ENCODE measurements at places on chromosomes 16 and 17.

DNA sequence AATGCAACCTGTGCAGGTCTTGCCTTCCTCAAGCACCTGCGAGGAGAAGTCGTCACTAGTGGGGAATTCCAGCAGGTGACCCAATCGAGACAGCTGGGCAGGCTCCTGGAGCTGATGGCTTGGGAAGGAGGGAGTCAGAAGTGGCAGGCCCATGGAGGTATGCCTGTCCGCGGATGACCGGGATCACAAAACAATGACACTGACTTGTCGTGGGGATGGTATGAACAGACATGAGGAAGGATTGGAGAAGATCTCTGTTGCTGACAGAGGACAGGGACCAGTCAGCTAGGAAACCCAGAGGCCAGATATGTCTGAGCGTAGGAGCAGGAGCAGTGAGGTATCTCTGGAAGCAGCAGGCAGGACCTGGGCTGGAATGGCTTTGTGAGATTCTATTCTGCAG lies 233.3 kb downstream of the SOX9 start:
- no peak for DNase-seq

- DNase-seq: no peak
These were observed 36.7 kb upstream of the ULK2 start for GRCh38 chr17:19904412-19904811.

- DNase-seq: no peak
These were observed 162.5 kb downstream of the ZNF423 start for GRCh38 chr16:49693445-49693844.

- DNase-seq: no peak
These were observed 9.7 kb upstream of the TIMP2 start for GRCh38 chr17:78934681-78935418.

DNA sequence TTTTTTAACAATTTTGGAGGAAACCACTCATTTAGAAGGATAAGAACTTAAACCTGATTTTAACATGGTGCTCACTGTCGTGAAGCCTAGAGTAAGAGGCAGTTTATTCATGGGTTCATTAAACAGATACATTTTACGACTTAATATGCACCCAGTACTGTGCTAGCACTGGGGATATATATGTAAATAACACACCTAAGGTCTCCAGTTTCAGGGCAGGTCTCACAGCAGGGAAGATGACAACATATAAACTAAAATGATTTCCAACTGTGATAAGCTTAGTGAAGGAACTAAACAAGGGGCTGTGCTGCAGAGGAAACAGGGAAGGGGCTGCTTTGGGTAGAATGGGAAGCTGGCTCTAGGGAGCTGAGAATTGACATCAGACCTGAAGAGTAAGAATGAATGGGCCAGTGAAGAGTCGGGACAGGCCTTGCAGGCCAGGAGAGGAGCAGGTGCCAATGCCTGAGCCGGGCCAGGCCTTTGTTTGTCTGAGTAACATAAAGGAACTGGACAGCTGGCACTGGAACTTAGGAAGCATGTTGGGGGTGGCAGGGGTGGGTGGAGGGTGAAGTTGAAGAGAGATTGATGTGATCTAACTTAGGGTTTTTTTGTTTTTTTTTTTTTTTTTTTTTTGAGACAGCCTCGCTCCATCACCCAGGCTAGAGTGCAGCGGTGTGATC lies 12.1 kb downstream of the NT5M start:
- DNase-seq: no peak

- no peak for DNase-seq
These were observed 67.1 kb downstream of the ENGASE start for GRCh38 chr17:79141578-79142355.

- DNase-seq: no peak
These were observed 136.6 kb upstream of the WSB1 start for GRCh38 chr17:27157297-27157696.

DNA sequence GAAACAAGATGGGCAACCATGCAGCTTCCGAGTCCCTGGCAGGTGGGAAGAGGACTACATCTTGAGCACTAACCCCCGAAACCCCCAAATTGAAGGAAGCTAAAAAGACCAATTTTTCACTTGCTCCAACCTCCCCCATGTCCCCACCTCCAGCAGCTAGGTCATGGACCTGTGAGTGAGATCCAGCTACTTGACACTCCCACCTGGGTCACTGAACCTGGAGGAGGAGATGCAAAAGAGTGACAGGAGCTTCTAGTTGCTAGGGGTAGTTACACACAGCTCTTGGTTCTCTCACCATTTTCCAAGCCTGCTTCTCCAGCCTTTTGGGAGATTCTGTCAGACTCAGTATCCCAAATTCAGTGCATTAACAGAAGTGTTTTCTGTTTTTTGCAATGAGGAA lies 11.2 kb downstream of the PDZD9 start:
- no peak for DNase-seq

GRCh38 chr17:57902117-57902799 lies 52.4 kb upstream of the MRPS23 start:
- no peak for DNase-seq

Data from NCI-H1694 (cell line).